ENCODE measurements at places on chromosomes 11 and 22.

DNA sequence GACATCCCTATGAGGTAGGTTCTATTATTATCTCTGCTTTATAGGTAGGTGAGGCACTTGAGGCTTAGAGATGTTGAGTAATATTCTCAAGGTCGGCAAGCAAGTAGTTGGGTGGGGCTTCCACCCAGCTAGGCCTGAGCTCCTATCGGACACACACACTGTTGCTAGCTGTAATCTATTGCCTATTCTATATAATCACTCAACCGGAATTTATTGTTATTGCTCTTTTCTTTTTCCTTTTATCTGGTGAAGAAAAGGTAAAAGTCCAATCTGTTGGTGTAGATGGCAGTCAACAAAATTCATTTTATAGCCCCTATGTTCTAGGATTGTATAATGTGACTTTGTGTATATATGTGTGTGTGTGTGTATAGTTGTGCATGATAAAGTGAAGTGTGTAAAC, 3.4 kb downstream of the OR9Q2 start:
- no peak for DNase-seq

GRCh38 chr22:49090853-49091135, 736.9 kb downstream of the BRD1 start:
- DNase-seq: no peak

- no peak for DNase-seq
Measured at GRCh38 chr11:4202749-4203148, 108.2 kb downstream of the RRM1 start.

DNA sequence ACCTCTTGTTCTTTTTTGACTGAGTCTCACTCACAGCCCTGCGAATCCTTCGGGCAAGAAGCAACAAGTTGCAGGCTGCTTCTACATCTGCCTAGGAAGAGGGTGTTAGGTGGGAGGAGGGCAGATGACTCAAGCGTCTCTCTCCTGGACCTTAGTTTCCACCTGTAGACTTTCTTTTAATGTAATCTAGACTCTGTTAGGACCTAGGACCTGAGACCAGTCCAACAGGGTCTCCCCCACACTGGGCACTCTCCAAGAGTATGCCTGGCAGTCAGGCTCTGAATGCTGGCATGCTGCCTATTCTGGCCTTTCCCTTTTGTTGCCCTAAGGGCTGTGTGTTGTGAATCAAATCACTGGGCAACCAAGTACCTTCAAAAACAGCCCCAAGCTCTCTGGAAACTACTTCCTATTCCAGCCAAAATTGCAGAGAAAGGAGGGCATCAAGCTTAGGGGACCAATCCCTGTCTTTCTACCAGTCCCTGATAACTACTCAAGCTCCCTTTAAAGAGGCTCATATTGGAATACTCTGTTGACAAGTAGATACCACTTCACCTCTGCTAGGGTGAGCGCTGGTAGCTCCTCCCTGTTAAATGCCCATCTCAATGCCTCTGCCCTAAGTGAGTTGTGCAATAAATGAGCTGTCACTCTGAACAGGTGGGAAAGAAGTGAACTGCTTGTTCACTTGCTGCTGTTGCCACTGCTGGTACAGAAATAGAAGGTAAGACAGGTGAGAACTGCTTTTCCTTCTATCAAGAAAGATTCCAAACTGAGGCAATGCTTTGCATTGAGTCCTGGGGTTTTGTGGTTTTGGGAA, at the start of gene BBOX1:
TSS of gene BBOX1 (plus strand) at position 514 of the 814 bp plus-strand sequence. CDS start 14,616 bp downstream, outside the sequence.
- DNase-seq: no peak
